AG04449 (cell line): ENCODE measurements at places on chromosomes 7 and 10.

- DNase-seq: no peak
Measured at GRCh38 chr10:43953672-43954071, 305.0 kb upstream of the ZNF32 start.

GRCh38 chr10:26994743-26995142 is 105.6 kb downstream of the ANKRD26 start:
- DNase-seq: no peak

DNA sequence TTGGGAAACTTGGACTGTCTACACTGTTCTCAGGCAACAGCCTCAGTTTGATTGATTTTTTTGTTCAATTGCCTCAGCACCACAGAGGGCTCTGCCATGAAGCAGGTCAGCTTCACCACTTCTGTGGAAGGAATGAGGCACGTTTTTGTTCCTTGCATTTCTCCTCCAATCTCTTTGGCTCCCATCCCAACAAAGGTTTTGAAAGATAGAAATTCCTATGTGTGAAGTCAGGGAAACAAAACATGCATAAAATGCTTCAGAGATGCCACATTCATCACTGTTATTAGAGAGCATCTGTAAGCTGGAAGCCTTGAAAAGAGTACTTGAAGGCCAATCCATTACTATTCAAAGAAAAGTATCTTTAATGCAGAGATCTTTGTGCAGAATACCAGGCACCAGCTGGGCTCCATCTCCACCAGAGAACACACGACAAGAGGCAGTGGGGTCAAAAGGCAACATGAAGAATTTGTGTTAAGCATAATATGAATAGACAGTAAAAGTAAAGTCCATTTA is 249.1 kb upstream of the LYZL1 start:
- peak; percentile 89 for DNase-seq

GRCh38 chr7:37440738-37441385 is 7.8 kb downstream of the ELMO1 start:
- no peak for DNase-seq

DNA sequence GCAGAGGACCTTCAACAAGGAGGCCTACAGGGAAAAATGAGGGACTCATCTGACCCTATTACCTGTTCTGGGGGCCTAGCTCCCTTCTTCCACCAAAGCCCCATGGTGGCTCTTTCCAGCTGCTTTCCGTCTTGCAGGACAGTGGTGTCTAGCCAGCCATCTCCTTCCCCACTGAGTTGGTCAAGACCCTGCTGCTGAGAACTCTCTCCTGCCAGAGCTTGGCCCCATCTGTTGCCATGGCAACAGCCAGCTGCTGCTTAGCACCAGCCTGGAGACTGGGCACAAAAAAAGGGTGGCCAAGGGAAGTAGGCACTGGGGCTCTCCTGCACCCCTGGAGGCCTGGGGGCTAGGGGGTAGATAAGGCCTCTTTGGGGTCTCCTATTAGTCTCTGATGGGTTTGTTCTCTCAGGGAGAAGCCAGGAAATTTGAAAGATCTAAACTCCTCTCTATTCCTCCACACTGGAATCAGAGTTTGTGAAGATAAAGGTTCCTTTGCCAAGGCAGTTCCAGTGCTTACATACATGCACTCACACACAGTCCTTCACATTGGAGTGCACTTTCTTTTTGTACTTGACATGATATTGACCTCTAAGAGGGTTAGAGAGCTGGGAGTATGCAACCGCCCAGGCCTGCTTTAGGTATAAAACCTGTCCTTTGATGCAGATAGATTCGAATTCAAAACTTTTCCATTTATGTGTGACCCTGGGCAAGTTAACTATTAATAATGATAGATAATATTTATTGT is 15.8 kb downstream of the TSPAN33 start:
- DNase-seq: no peak

DNA sequence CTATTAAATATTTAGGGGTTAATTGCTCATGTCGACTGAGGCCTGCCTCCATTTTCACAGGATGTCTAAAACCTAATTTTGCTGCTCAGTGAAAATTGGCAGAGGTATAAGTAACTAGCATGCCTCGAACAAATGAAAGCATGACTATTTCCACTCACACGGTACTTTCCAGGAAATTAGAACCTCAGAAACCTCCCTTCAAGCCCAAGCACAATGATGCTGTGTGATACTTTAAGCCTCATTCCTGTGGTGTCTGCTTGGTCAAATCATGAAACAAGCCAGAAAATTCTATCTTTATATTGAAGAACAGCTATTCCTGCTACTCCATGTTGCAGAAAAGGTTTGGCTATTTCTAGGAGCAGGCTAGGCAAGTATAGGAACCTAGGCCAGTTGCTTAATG is 203.0 kb downstream of the SORCS3 start:
- no peak for DNase-seq

DNA sequence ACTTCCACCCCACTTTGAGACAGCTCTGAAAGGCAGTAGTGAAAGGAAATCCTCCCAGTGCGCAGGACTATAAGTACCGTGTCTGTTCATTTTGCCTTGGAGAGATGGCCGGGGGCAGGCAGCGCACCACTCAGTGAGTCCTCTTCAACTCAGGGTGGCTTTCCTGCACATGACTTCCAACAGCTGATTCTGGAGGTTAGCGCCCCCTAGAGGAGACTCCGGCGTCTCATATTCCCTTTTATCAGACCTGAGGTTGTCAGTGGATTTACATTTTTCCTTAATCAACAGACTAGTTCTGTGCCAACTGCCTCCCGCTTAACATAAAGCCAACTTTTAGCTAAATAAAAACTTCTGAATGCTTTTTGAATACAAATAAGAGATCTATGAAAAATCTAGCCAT is 101.0 kb downstream of the HERPUD2 start:
- DNase-seq: no peak

DNA sequence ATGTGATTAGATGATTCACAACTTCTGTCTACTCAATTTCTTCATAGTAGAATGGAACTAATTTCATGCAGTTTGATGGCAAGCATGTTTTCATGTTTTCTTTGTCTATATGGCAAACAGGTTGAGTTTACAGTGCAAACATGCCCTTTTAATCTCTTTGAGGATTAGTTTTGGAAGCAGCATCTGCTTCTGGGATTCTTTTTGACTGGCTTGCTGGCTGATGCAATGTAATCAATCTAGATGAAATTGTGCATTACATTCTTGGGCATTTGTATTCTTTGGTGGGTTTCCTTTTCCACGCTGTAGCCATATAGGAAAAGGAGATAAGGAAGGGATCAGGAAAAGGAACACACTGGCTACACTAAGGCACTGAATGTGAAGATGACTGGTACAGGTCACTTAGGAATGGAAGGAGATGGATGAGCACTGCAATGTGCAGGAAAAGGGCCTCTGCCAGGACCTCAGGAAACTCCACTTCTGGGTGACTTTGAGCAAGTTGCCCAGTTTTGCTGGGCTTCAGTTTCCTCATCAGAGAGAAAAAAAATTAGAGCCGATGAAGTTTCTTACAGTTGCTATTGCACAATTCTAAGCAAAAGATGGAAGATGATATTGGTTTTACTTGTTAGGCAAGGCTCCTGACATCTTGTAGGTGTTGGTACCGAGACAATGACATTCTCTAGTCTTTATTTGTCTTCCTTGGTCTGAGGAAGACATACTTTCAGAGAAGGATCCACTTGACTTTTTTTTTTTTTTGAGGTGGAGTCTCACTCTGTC is 269.1 kb downstream of the SUGCT start:
- no peak for DNase-seq

DNA sequence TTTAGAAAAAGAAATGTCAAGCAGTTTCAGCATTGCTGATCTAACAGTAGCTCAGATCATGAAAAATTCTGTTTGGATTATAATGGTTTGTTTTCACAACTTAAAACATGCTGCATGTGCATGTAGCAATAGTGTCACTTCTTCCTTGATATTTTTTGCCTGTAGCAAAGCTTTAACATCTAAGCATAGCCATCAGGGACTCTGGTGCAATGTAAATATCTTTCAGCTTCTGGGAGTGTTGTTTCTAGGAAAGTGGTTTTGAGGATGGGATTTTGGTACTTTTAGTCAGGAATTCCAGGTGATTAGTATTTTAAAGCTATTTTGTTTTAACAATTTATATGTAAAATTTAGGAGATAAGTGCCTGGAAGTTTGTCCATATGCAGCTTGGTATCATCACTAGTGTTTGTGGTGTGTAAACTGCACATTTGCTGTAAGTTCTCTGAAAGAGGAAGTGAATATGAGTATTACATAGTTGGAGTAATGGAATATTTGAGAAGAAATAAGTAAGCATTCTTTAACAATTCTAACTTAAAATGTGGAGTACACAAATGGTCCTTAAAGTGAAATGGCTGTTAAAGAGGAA is 1.9 kb downstream of the RSBN1L start:
- no peak for DNase-seq

GRCh38 chr7:51239691-51240090 is 76.9 kb downstream of the COBL start:
- DNase-seq: no peak

DNA sequence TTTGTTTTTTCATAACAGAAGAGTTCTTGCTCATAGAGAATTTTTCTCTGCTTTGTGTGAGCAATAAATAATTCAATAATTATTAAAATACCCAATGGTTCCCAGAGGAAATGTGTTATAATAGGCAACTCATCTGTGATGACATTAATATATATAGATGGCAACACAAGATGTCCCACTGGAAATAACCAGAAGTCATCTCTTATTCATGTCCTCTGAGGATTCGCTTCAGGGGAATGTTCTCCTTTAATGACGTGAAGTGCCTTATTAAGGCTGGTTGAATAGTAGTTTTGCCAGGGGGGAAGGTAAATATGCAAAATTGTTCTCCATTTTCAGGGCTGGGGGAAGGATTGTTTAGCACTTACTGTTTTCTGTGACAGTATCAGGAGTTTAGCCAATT is 3.1 kb downstream of the SLC39A12 start:
- DNase-seq: no peak

DNA sequence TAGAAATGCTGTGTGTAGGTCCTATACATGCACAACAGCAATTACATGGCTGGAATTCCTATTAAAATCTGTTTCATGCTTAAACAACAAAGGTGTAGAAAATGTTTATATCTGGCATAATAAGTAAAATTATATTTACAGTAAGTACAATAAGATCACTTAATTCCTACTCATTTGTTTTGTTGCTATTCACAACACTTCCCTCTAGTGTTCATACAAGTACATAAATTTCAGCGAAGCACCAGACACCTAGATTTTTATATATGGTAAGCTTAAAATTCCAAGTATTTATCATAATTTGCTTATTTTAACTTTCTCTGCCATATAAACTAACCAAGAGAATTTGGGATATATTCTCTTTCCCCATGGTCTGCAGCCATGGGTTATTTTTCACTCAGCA is 51.8 kb upstream of the ANK3 start:
- DNase-seq: no peak

GRCh38 chr7:17971411-17971810 is 31.1 kb upstream of the SNX13 start:
- no peak for DNase-seq

GRCh38 chr10:22657566-22658225 is 56.7 kb downstream of the PIP4K2A start:
- DNase-seq: no peak

- DNase-seq: no peak
Measured at GRCh38 chr10:128160297-128160711, 34.1 kb upstream of the MKI67 start.

DNA sequence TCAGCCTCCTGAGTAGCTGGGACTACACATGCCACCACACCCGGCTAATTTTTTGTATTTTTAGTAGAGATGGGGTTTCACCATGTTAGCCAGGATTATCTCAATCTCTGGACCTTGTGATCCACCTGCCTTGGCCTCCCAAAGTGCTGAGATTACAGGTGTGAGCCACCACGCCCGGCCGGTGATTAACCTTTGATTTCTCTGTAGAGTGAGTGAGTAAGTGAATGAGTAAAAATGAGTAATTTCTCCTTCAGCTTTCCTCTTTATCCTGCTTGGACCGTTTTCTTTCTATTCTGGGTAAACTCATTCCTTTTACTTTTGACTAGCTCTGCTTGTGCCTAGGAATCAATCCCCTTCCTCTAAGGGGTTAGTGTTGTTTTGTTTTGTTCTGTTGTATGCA is 36.8 kb downstream of the ST7 start:
- DNase-seq: no peak
